ENCODE measurements at places on chromosomes 7 and 10.

DNA sequence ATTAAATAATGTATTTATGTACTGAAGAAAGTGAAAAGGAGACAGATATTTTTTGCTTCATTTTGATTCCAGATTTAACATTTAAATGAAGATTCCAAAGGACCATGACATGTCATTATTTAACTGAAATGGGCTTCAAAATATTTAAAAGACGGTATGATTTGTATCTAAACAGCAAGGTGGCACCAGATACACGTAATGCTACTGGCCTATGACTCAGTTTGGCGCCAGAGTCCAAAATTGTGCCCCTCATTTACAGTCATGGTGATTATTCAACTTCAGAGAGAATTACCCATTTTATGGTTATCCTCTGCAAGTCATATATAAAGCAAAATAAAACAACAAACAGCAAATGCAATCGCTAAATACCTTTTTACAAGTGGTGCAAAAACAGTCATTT is 94.5 kb downstream of the ETV1 start:
- DNase-seq = no peak

GRCh38 chr7:40401406-40401805 is 266.6 kb downstream of the SUGCT start:
- DNase-seq = no peak

GRCh38 chr7:18831943-18832342 is 285.5 kb downstream of the TWIST1 start:
- DNase-seq = no peak

DNA sequence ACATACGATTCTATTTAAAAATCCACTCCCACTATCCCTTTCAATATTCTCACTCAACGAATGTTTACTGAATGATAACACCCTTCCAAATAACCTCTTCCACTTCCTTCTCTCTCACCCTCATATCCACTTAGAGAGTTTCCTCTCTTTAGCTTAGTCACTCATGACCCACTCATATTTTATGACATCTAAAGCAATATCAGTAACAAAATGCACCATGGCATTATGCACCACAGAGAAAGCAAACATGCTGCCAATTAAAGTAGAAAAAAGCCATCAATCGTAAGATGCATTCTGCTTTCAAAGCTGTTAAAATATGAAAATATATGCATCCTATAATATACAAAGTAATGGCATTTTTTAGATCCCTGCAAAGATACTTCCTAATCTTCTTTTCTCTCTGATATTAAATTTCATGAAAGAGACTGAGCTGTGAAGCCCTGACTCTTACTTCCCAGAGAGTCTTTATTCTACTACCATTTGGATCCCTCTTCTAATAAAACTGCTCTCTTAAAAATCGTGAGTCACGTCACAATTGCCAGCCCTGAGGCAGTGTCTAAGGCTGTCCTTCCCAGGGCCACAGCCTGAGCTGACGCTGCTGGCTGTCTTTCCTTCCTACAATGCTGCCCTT is 283.0 kb upstream of the KLF6 start:
- no peak for DNase-seq

GRCh38 chr10:30184397-30185033 is 125.1 kb upstream of the JCAD start:
- no peak for DNase-seq

DNA sequence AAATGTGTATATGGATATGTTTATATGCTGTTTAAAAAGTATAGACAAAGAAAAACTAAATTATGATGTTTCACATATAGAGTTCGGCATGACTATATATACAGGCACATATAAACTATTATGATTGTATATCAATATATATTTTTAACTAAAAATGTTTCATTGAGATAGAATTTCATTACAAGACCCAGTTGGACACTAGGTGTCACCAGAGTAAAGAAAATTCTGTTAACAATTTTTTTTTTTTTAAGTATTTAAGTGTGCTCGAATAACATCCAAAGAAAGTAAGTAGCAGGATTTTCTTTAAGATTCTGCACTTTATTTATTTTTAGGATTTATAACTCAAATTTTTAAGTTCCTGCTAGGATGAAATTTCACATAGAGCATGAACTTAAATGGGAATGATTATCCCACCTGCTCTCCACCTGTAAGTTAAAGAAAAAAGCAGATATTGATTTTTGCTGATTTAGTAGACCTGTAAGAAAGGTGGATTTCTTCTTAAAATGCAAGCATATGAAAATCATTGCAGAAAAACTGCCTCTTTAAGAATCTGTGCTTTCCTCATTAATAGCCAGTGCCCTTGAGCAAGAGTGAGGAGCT is 961.5 kb downstream of the PCDH15 start:
- DNase-seq = peak; percentile 5

DNA sequence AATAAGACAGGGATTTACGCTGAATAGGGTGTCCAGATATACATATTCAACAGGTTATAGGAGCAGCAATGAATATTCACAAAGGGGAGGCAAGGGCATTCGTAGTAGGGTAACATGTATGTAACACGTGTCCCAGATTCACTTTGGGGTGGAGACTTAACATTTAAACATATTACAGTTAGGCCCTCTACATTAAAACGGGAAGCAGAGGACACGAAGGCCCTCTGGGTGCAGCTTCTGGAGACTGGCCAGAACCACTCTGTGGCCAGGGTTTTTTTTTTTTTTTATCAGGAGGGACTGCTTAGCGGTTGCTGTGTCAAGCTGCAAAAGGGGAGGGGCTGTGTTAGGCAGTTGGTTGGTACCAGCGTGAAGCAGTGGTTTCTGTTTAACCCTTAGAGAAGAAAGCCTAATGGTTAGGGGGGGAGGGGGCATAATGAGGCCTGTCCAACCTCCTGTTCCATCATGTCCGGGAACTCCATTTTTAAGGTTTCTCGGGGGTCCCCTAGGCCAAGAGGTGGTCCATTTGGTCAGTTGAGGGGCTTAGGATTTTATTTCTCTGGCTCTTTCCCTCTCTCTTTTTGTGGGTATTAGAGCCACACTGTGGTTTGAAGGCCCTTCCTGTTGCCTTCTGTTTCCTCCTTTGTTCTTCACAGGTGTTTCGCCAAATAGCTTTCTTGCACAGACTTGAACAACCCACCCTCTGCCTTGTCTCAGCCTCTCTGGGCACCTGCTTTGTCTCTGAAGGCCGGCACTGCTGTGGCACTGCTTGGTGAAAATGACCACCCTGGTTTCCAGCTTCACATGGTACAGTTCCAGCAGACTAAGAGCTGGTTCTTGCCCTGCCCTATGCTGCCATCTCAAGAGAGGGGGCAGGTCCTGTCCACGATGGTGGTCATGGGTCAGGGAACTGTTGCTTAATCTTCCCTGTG is 26.4 kb downstream of the PRF1 start:
- no peak for DNase-seq

DNA sequence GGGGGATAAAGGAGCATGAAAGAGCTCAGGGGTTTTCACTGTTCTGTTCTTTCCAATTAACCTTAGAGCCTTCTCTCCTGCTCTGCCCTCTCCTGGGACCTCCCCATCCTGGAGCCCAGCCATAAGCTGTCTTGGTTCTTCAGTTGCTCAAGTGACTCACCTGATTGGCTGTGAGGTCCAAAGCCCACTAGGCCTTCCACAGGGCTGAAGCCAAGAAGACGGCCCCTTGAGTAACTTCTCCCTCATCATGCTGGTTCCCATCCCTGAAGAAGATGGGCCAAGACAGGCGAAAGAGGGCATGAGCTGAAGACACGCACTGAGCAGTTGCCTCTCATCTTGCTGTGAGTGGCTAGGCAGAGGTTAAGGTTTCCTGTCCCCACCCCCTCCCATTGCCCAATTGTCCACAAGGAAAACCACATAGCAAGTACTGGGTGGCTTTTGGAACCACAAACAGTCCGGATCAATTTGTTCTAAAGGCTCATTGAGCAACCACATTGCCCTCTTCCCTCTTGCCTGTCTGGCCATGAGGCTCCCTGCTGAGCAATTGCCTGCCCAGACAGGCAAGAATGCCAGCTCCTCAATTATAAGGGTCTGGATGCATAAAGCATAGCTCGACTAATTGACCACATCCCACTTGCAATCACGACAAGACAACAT is 43.9 kb upstream of the GPAM start:
- no peak for DNase-seq

GRCh38 chr10:60521974-60522405 is 132.3 kb upstream of the ANK3 start:
- DNase-seq = peak; percentile 18

DNA sequence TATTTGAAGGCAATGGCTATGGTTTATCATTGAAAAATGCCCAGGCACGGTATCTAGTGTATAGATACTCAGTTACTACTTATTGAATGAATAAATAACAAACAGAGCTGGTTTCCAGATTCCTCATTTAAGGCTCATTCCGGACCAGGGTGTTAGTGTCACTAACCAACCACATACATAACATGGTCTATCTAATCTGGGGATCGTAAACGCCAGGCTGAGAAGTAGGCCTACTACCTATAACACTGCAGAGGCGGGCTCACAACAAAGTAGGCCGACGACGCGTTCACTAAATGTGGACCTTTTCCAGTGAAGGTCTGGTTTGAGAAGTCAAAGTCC is 423 bp downstream of the LSM5 start:
- no peak for DNase-seq

DNA sequence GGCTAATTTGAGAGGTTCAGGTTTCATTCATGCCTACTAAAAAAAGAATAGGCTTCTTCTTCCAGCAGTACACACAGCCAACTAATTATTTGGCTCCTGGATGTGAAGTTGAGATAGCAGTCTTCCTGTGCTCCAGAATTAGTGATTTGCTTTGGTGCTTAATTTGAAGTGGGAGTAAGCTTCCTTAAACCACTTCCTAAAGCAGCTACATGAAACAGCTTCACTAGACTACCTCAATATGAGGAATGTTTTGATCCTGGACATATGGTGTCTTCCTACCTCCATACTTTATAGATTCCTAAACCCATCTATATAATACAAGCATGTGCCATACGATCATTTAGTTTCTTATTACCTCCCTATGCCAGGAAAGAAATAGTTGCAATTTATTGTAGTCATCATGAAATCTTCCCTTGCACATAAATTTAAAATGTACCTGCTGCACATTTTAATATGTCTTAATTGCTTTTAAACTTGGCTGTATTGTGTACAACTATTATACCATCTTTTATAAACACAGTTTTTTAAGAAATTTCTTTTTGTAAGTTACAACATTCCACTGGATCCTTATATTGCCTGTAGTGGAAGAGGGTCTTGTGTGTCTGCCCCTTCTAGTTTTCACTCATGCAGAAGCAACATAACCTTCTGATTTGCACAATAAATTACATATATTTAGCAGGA is 8.6 kb downstream of the VIM start:
- no peak for DNase-seq

DNA sequence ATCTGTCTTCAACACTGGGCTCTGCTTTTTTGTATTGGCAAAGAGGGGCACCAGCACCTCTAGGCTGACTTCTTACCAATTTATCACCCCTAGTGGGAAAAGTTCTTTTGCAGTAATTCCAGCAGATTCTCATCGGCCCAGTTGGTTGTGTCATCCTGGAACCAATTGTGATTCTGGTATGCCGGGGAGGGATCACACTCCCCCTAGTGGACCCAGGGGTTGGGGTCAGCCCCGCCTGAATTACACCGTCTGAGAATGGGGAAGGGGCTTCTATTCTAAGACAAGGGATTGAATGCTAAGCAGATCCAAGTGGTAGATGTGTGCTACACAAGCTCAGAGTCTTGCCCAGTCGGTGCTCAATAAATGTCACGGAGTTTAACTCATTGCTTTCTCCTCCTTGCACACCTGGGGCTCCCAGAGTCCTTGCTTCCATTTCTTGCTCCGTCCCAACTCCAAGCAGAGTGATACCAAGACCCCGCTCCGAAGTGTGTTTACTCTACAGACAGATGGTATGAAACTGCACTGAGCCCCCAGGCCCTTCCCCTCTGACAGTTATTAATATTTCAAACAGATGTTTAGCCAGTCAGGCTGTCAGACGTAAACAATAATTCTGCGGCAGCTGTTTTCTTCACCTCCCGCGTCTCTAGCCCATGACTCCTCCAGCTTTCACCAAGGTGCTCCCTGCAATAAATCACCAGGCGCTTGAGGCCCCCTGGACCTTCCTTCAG is 71.9 kb downstream of the C10orf105 start:
- DNase-seq = peak; percentile 92

DNA sequence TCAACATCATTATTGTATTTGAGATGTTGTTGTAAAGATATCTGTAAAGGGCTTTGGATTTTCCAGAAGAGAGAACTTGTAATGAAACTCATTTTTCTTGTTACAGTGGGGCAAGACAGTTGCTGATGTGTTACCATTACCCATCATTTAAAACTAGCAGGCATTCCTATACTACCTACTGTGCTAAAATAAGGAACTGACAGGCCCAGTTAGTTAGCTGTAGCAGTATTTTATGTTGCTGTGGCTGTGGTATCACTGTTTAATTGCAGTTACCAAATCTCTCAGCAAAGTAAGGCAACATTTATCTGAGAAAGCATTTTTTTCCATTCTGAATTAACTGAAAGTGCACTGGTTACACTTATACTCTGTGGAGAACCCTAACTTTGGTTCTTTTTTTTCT is 9.9 kb downstream of the ST7 start:
- no peak for DNase-seq

- DNase-seq = no peak
Observed at GRCh38 chr7:46007990-46008643, 87.0 kb upstream of the IGFBP3 start.

- DNase-seq = no peak
Observed at GRCh38 chr7:131943646-131944045, 387.2 kb upstream of the PODXL start.

Data from NCI-H2171 treated with DMSO at 0.1 percent for 48 hours (cell line).